ENCODE measurements at places on chromosomes 7 and 10.

DNA sequence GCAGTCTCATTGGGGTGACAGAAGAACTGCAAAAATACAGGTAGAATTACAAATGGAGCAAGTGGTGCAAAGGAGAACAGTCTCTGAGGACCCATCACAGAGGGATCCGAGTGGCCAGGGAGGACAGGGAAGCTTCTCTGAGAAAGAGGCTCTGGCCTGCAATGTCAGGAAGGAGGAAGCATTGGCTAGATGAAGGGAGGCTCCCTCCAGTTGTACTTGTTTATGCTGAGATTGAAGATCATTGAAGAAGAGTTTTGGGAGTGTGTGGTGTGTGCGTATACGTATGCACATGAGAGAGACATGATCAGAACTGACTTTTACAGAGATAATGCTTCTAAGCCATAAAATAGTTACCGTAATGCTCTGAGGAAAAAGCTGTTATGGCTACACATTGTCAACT lies 274.7 kb upstream of the FZD8 start:
- DNase-seq, result no peak

DNA sequence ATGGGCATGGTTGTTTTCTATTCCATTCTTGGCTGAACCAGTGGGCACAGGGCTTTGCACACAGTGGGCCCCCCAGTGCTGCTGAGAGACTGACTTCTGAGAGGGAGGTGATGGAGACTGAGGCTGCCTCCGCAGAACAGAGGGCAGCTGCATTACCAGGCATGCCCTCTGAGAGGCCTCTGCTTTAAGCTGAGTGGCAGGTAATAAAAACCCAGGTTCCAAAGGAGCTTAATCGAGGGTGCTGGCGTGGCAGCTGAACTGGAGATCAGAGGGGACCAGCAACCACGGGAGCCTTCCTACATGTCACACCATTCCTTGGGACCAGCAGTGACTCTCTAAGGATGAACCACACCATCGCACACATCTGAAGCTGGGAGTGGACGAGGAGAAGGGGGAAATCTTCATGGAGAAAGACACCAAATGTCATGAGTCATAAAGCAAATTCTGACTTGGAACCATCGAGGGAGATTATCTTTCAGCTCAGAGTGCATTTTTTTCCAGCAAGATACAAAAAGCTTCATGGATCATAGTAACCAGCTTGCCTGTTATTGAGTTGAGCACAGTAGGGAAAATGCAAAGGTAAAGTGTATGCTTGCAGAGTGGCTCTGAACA lies 24.6 kb downstream of the HIPK2 start:
- DNase-seq, result no peak

GRCh38 chr7:28732071-28732869 lies 225.9 kb downstream of the TRIL start:
- DNase-seq, result no peak

DNA sequence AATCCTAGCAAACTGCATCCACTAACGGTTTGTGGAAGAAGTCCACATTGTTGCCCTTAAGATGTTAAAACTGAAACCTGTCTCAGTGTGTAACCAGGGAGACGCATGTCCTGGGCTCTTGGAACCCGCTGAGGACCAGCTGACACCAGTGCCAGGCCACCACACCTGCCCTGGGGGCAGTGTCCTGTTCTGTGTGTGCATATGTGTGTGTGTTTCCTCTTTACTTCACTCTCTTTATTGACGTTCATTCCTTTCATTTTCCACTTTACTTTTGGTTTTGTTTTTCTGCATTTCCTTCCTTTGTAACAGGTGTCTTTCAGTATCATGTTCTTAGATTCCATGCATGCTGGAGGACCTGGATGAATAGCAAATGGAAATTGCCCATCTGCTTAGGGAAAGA lies 83.8 kb downstream of the TEX36 start:
- DNase-seq, result no peak

DNA sequence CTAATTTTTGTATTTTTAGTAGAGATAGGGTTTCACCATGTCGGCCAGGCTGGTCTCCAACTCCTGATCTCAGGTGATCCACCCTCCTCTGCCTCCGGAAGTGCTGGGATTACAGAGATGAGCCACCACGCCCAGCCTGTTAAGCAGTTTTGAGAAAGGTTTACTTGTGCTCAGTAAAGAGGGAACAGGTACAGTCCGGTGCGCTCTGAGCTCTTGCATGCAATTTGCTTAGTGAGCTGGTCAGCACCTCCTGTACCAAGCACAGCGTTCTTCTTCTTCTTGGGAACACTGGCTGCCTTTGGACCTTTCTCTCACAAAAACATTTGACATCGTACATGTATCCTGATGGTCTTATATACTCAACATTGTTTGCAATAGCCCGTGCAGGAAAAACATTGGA lies 118.3 kb downstream of the AKR1D1 start:
- no peak for DNase-seq

- no peak for DNase-seq
Measured at GRCh38 chr7:16770657-16771329, 17.2 kb downstream of the TSPAN13 start.

DNA sequence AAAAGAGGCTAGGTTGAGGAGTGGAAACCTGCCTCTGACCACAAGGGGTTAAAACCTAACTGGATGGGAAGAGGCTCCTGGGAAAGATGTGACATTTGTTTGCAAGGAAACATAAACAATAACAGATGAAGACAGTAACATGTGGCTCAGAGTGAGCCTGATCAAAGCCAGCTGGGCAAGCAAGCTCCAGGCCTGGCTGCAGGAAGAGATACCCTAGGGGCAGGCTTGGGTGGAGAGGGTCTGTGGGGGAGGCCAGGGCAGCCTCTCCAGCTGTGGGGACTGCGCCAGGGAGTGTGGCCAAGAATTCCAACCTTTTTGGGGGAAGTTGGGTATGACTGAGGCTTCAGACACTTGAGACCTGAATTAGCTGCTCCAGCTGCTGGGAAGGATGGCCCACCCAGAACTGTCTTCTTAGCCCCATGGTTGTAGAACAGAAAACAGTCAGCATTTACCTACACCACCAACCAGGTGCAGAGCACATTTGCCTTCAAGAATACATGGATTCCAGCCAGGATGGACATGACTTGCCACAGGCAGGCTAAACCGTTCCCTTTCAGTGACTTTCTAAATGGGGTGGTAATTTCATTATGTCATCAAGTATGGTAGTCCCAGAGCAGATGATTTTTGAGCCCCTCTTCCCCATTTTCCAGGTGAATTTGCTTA lies 10.4 kb upstream of the FAM170B start:
- no peak for DNase-seq

DNA sequence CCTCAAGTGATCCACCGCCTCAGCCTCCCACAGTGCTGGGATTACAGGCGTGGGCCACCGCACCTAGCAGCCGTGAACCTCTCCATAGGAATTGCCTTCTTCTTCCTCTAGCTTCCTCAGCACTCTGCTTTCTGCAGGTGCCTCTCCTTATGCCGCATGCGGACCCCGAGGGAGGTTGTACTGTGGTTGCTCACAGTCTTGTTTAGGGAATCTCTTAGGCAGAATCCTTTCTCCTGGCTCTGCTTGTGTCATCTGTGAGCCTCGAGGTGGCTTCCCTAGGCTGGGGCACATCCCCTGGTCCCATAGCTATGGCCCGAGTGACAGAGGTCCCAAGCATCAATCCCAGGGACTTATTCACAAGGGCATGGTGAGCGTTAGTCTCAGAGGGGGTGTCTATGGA lies 33.2 kb upstream of the GIMAP8 start:
- DNase-seq, result no peak

DNA sequence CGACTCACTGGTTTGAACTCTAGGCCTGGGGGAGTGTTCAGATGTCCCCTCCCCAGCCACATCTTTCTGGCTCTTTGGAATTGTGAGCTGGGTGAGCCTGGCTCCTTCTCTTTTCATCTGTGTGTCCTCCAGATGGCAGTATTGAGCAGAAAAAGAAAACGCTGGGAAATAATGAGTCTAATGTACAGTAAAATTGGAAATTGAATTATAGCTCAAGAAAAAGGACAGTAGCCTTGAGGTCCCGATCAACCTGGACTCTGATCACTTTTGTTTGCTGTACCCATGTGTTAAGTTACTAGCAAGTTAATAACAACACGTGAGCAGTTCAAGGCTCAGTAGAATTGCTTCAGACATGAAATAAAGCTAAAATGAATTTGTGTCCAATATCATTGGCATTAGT lies 77.9 kb downstream of the SNX10 start:
- no peak for DNase-seq

DNA sequence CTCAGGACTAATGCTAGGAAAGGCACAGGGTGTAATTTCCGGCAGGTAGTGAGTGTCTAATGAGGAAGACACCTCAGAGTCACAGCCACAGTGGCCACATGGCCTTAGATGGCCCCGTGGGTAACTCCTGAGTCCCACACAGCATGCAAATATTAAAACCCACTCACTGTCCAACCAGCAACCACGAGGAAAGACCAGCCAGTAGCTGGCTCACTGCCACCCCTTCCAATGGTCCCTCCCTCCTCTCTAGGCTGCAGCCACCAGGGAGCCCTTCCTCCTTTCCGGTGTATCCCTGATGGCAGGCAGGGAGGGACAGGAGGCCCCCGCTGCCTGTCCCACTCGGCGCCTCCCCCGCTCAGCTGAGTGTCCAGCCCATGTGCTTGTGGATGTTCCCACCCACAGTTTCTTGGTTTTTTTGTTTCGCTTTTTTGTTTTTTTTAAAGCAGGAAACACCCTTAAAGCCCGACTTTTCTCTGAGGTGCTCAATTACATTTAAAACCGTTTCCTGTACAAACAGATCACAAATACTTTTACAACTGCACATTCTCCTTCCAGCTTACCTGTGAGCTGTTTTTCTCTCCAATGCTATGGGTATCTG lies 9.2 kb downstream of the BNIP3 start:
- no peak for DNase-seq

GRCh38 chr10:93615576-93616235 lies 3.4 kb downstream of the PDE6C start:
- DNase-seq, result no peak

DNA sequence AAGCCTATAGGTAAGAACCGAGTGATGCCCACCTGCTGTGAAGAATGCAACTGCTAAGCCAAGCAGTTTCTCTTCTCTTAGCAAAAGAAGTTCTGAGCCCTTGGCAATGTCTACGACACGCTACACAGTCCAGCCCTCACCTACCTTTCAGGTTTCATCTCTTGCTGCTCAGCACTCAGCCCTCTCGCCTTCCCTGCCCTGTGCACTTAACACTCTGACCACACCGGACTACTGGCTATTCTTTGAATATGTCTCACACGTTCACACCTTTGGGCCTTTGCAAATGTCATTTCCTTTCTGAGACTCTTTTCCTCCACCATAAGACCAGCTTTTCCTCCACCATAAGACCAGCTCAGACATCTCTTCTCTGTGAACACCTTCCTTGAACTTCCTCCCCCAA lies 67.0 kb upstream of the ITGB1 start:
- no peak for DNase-seq

- no peak for DNase-seq
Measured at GRCh38 chr10:101122270-101123084, 8.6 kb upstream of the TLX1 start.

- no peak for DNase-seq
Measured at GRCh38 chr7:6530626-6531491, 20.4 kb downstream of the GRID2IP start.

DNA sequence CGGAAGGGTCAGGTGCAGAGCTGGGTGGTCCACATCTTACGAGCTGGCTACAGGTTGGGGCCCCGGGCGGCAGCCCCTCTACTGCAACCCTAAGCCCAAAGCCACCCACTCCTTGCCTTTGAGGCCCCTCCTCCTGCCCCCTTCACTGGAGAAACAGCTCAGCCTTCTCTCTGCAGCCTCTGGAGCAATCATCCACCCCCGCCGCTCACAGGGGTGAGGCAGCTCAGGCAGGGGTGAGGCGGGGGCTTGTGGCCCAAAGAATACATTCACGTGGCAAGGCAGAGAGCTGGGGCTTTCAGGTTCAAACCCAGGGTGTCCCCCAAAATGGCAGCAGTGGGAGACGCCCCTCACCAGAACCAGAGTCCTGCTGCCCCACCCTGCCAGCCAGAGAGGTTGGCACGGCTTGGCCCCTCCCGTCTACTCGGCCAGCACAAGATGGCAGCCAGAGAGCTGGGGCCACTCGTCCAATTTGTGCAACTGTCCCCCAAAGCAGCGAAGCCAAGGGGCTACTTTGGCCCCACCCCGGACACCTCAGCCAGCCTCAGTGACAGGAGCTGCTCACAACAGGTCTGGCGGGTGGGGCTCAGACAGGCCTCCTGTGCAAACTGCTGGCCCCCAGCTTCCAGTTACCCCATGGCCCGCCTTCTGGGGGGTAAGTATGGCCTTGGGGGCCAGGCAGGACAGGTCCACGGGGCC lies 7.2 kb downstream of the GNB2 start:
- no peak for DNase-seq

DNA sequence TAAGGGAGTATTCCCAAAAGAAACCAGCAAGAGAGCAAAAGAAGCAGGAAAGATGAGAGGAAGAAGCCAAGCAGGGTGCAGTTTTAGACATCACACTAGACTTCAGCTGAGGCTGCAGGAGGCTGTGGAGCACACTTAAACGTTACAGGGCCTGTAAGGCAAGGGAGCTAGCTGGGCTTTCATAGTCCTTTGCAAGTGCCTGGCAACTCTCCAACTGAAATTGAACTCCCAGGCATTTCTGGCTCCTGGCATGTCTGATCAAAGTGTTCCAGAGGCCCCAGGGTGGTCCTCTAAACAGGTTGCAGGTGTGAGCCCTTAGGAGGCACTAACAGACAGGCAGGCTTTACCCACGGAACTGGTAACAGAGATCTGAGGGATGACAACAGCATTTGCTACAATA lies 750.2 kb downstream of the XPNPEP1 start:
- DNase-seq, result no peak

DNA sequence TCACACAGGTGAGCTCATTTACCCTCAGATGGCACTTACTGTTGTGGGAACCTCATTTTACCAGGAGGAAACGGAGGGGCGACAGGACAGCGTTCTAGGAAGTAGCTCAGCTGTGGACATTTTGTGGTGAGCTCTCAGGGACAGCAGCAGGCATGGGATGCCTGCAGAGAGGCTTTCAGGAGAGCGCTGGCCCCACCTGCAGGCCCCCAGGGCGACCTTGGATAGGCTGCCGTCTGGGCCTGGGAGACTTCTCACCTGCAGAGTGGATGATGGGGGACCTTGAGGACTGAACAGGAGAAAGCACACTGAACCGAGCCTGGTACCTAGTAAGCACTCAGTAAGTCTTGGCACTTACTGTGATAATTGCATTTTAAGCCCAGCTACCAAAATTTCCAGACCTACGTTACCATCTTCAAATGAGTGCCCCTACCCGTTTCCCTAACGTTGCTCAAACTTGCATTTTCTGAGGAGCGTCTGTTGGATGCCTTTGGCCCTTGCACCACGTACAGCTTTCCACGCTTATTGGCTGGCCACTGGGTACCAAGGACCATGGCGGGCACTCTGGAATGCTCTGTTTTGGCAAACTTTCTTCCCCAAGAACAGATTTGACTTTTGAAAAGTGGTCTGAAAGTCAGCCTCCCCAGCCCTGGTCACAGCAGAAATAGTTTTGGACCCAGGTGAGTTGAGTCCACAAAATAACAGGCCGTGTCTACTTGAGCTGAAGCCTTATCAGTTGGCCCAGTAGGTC lies 223.4 kb downstream of the EBF3 start:
- DNase-seq, result no peak

- DNase-seq, result no peak
Measured at GRCh38 chr10:48526011-48526821, 78.7 kb downstream of the ARHGAP22 start.

GRCh38 chr10:75166623-75166972 lies 44.0 kb upstream of the VDAC2 start:
- no peak for DNase-seq

Measured in amygdala (tissue), 56 donors.